Hematopoietic multipotent progenitor cell treated with erythropoietin and hydrocortisone succinate and interleukin-3 and kit ligand, for 15 days (in vitro differentiated cells): ENCODE measurements at places on chromosomes 12 and 14.
A peak's percentile ranks its signal among the peaks of the same experiment; 100 is the strongest.

GRCh38 chr12:27383429-27384260 is 51.0 kb downstream of the BMAL2 start:
- peak; percentile 73 for DNase-seq

DNA sequence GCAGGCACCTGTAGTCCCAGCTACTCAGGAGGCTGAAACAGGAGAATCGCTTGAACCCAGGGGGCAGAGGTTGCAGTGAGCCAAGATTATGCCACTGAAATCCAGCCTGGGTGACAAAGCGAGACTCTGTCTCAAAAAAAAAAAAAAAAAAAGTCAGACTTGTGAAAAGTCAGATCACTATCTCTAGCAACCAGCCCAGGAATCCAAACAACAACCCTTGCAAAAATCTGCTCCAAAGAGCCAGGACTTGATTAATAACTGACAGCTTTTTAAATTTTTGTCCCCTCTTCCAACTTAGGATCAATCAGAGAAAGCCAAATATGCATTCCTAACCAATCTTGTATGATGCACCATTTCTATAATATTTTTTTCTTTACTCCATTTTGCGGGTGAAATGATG is 7.7 kb upstream of the NFATC4 start:
- DNase-seq, result no peak

GRCh38 chr14:66696326-66696725 is 188.4 kb downstream of the GPHN start:
- DNase-seq, result no peak

- DNase-seq, result no peak
These were observed 94.7 kb downstream of the DIP2B start for GRCh38 chr12:50599366-50600095.

GRCh38 chr12:65147312-65147905 is 22.0 kb upstream of the LEMD3 start:
- no peak for DNase-seq

- DNase-seq, result no peak
These were observed 99.2 kb downstream of the PHETA1 start for GRCh38 chr12:111269718-111270117.
